Type B pancreatic cell (in vitro differentiated cells): ENCODE measurements at places on chromosomes 16 and 17. TPM values are rescaled to one million over a fixed set of nuclear protein-coding genes. Genes with fewer than 3 reads are reported as not detected.

DNA sequence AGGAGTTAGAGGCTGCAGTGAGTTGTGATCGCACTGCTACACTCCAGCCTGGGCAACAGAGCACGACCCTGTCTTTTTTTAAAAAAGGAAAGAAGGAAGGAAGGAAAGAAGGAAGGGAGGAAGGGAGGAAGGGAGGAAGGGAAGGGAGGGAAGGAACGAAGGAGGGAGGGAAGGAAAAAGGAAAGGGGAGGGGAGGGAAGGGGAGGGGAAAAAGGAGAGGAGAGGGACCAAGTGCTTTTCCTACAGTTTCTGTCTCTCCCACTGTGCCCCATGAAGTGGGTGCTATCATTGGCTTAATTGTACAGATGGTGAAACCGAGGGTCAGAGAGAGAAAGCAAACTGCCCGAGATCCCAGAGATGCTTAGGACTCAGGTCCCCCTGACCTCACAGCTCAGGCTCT, 57.6 kb downstream of the SOCS1 start:
- H3K36me3 ChIP-seq: peaks cover 3% of the 10 kb centered on the region
- no peak for DNase-seq

DNA sequence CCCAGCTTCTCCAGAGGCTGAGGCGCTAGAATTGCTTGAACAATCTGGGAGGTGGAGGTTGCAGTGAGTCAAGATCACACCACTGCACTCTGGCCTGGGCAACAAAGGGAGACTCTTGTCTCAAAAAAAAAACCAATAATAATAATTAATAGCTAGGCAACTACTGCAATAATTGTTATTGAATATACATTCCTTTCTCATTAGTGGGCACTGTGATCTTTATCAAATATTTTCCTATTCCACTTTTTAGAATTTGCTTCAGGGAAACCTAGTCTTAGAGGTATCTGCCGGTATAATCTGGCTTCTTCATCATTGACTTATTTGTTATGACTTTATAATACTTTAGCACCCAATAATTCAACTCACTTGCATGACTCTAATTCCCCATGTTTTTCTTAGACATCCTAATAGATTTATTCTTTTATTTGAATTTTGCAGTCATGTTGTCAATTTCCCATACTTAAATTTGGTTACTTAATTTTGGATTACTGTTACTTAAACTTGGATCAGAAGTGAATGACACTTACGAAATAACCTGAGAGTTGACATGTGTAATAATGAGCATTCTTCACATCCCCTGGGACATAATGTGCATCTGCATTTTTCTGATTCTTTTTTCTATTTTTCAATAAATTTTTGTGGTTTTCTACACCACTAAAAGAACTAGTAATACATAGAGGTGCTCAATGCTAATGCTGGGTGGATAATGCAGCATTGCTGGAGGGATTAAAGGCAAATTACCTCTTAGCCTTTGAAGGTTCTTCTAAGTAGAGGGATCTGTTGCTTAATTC, 25.0 kb upstream of the KCNJ16 start:
- H3K27ac ChIP-seq: no peak overlapping the region
- no peak overlapping the region for H3K4me3 ChIP-seq
- H3K27me3 ChIP-seq: no peaks in the 10 kb centered on the region
- H3K4me1 ChIP-seq: peaks cover 17% of the 10 kb centered on the region

DNA sequence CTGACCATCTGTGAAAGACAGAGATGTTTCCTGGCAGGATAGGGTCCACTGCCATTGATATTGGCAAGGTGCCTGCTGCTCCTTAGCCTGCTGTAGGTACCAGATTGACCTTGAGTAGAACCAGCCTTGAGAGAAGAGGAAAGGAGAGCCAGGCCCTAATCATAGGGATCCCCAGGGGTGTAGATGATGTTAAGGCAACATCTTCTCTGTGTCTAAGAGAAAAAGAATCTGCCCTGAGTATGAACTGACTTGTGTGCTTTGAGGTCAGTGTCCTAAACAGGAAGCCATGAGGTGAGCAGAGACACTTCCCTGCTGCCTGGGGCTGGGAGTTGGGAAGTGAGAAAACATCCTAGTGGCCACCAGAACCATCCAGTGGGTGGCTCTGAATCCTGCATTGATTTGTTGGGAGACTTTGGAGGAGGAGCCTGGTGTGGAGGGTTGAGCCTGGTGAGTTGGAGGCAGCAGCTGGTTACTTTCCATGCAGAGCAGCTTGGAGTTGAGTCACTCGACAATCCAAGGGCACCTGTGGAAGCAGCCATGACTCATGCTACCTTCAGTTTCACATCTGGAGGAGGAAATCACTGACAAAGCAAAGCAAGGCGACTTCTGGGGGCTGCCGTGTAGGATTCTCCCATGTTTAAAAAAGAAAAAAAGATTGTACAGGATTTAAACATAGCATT, 47.8 kb downstream of the BMERB1 start:
- peak; percentile 49 for DNase-seq
- H3K4me3 ChIP-seq: no peak overlapping the region
- no peaks in the 10 kb centered on the region for H3K27me3 ChIP-seq
- H3K27ac ChIP-seq: peak overlapping the region; percentile 70
- no peaks in the 10 kb centered on the region for H3K36me3 ChIP-seq

EPN3 gene
- total RNA-seq: 41.7 and 72.1 TPM in 2 replicates

DNA sequence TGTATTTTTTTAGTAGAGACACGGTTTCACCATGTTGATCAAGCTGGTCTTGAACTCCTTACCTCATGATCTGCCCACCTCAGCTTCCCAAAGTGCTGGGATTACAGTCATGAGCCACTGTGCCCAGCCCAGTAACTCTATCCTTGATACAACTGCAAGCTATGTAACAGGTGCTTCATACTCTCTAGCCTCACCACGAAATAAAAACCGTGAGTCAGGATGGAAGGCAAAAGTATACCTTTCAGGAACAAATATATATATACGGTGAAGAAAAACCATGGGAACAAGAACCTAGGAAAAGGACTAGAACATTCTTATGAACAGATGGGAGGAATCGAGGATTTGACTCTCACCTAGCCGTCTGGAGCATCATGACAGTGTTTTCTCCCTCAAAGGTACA, 9.6 kb upstream of the FBF1 start:
- peaks cover 28% of the 10 kb centered on the region for H3K36me3 ChIP-seq
- DNase-seq: no peak
- no peaks in the 10 kb centered on the region for H3K27me3 ChIP-seq
- H3K27ac ChIP-seq: no peak overlapping the region
- H3K4me3 ChIP-seq: no peak overlapping the region

DNA sequence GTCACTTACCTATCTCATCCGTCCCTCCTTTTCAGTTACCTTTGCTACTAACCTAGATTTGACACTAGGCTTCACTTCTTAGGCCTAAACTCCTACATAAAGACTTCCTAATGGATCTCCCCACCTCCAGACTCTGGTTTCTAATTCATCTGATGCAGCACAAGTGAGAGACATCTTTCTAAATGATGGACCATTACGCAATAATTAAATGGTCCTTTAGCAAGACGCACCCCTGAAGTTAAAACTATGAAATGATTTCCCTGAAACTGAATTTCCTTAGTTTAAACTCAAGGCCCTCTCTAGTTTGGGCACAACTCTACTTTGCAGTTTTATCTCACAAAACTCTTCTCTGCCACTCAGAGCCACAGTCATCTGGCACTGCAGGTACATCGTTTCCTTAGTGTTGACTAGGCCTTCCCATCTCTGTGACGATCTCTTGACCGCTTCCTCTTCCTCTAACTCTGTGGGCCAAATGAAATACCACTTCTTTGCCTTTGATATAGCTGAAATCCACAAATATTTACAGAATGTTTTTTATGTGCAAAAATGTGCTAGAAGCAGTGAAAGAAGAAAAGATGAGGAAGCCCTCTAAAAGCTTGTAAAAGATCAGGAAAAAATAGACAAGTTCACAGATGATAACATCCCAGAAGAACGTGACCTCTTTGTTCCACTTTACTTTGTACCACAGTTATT, 3.3 kb downstream of the SYNRG start:
- H3K36me3 ChIP-seq: peaks cover 16% of the 10 kb centered on the region
- no peaks in the 10 kb centered on the region for H3K27me3 ChIP-seq
- H3K4me1 ChIP-seq: peaks cover 16% of the 10 kb centered on the region
- no peak overlapping the region for H3K27ac ChIP-seq
- peak overlapping the region; percentile 8 for H3K4me3 ChIP-seq
- no peak for DNase-seq

TPSB2 gene
- total RNA-seq: not detected in 2 replicates

CRISPLD2 gene
- 17.8 and 57.2 TPM in 2 replicates for total RNA-seq
